Ovary (tissue), 10 donors: ENCODE measurements at places on chromosomes 3 and 15. TPM values are rescaled to one million over a fixed set of nuclear protein-coding genes. Genes with fewer than 3 reads are reported as not detected.

ATP10A gene
- total RNA-seq, result 1.5 TPM

PATL2 gene
- 1.8 TPM for total RNA-seq

IMPG2 gene
- total RNA-seq, result 8.7 TPM

KPNA1 gene
- total RNA-seq, result 50.5 TPM

ZDHHC19 gene
- 9.3 TPM for total RNA-seq

ZKSCAN7 gene
- 7.6 TPM for total RNA-seq

CTXN2 gene
- not detected for total RNA-seq

PAQR5 gene
- 0.84 TPM for total RNA-seq

SCN11A gene
- total RNA-seq, result 0.13 TPM

KCNAB1 gene
- total RNA-seq, result 3.1 TPM

CACNA2D3 gene
- 3.1 TPM for total RNA-seq

CYP1A2 gene
- total RNA-seq, result not detected

RLBP1 gene
- not detected for total RNA-seq

ONECUT1 gene
- total RNA-seq, result not detected

HCN4 gene
- not detected for total RNA-seq

- no peak for DNase-seq
Measured at GRCh38 chr3:21979706-21980105, 228.7 kb upstream of the ZNF385D start.

GRCh38 chr15:34883633-34884032, 85.9 kb downstream of the AQR start:
- no peak for DNase-seq

GRCh38 chr3:132432639-132433038, 15.3 kb downstream of the DNAJC13 start:
- no peak for DNase-seq

DNA sequence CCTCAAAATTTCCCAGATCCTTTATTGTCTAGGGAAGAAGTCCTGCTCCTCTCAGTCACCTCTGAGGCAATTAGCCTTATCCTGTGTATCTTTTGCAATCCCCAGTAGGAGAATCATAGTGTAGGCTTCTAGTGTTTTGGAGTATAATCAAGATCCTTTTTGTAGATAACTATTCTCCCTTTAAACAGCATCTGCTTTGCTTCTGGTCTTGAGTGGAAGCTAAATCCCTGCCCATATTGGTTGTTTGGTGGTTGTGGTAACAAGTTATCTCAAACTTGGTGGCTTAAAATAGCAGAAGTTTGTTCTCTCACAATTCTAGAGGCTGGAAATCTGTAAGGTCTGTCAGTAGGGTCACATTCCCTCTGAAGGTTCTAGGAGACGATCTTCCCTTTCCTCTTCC, 217.5 kb upstream of the RASGRP1 start:
- DNase-seq, result no peak

DNA sequence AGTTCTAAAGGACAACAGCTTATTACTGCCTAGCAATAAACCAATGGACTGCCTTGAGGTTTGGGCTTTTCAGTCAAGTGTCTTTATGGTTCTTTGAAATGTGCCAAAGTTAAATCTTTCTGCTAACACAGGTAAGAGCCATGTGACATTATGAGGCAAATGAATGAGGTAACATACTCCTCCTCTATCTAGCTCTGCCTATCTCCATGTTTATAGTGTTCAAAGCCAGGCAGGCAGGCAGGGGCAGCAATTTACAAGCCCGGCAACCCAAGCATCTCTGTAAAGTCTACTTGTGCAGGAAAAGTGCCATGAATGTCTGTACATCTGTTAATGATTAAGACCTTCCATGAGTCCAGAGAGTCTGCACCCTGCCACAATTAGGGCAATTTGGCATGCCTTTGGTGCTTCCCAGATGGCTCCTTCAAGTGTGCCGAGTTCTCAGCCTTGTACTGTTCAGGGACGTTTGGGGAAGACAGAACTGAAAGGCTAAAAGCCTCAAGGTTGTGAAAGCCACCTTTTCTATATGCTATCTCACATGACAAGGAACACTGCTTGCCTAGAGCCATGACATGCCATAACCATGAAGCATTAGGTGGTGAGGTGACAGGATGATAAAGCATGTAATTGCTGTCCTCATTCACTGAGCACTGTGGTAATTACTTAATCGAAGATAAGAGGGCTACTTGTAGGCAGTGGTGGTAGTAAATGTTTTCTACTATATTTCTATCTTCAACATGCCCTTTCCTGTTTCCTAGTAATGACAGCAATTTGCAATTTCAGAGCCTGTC, 41.4 kb upstream of the EIF1B start:
- no peak for DNase-seq

GRCh38 chr3:125154800-125155269, 57.7 kb downstream of the SLC12A8 start:
- no peak for DNase-seq

- no peak for DNase-seq
Measured at GRCh38 chr3:164080208-164080607, 998.1 kb downstream of the SI start.

- DNase-seq, result no peak
Measured at GRCh38 chr3:159077860-159078259, 276.0 kb downstream of the MFSD1 start.

- DNase-seq, result no peak
Measured at GRCh38 chr15:63593705-63594671, 3.2 kb upstream of the FBXL22 start.

GRCh38 chr3:169215461-169216352, 447.8 kb downstream of the MECOM start:
- no peak for DNase-seq

DNA sequence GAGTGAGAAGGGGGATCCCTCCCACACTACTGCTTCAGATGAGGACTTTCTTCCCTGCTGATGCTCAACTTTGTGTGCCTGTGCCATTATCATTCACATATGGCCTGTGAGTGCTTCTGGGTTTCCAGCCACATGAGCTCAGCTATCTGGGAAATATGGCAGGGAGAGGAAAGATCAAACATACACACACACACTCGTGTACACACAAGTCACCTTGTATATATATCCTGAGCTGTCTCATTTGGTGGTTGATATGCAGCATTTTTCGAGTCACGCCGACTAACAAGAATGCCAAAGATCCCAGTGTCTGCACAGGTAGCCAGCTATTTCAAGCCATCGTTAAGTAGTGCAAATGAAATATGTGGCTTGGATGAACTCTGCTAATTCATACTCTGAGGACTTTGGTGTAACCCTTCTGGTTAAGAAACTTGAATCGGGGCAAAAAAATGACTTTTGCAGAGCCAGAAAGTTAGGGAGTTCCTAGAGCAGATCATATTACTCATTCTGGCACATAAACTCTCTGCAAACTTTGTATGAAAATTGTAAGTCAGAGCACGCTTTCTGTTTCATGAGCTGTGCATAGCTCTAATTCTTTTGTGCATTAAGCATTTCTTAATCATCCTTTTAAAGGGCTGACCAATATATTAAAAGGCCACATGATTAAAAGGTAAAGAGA, 24.9 kb upstream of the WNT5A start:
- no peak for DNase-seq

DNA sequence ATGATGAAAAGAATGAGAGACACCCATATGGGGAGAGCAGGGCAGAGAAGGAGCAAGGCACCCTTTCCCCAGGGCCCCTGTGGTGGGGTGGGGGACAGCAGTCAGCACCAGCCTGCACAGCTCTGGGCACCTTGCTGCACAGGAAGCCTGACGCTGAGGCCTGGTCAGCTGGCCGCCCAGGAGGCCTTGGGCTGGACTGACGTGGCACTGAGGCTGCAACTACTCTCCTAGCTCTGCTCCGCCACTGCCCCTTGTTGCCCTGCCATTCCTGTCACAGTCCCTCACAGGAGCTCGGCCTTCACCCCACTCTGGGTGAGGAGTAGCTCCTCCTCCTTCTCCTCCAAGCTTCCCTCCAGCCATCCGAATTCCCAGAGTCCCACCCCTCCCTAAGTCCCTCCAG, 99.7 kb downstream of the CPN2 start:
- DNase-seq, result no peak

DNA sequence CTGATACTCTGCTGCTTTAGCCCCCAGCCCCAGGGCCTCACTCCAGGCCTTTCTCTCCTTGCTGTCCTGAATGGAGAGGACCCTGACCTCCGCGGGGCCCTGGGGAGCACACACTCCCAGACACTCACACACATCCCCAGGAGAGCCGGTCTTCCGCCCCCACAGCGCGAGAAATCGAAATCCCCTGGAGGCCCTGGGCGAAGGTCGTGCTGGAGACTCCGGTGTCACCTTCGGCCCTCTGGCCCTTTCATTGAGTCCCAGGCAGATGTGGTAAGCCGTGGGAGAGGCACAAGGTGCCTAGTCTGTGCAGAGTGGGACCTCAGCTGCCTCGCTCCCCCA, 848 bp upstream of the GOLGA8B start:
- no peak for DNase-seq

DNA sequence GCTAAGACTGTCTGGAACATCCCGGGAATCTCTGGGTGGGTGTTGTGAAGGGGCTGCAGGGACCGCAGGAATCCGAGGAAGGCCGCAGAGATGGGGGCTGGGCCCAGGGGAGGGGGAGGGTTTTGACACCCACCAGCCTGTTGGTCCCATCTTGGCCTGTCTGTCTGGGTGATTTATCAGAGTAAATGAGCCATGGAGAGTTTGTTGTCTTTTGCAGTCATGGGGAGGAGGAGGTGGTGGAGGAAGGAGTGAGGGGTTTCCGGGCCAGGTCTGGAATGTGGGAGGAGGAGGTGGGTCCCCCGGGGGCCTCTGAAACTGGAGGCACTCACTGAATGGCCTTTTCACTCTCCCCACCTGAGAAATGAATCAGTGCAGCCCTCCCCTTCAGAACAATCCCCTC, 11.5 kb downstream of the SEMA3F start:
- no peak for DNase-seq

GRCh38 chr3:143848704-143849103, 436 bp upstream of the SLC9A9 start:
- no peak for DNase-seq

DNA sequence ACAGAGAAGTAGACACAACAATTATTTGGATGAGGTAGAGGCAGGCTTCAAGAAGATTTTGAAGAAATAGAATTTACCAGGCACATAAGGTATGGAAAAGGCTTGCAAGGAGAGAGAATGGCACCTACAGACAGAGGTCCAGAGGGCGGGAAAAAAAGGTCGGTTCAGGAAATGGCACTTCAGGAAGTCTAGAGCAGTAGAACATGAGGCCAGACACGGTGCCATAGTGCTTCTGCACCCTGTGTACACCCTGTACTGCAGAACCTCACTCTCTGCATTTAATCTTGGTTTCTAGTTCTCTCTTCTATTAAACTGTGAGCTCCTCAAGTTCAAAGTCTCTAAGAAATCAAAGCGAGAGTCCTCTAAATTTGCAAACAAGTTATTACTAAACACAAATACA, 113.4 kb upstream of the C2CD4B start:
- no peak for DNase-seq

DNA sequence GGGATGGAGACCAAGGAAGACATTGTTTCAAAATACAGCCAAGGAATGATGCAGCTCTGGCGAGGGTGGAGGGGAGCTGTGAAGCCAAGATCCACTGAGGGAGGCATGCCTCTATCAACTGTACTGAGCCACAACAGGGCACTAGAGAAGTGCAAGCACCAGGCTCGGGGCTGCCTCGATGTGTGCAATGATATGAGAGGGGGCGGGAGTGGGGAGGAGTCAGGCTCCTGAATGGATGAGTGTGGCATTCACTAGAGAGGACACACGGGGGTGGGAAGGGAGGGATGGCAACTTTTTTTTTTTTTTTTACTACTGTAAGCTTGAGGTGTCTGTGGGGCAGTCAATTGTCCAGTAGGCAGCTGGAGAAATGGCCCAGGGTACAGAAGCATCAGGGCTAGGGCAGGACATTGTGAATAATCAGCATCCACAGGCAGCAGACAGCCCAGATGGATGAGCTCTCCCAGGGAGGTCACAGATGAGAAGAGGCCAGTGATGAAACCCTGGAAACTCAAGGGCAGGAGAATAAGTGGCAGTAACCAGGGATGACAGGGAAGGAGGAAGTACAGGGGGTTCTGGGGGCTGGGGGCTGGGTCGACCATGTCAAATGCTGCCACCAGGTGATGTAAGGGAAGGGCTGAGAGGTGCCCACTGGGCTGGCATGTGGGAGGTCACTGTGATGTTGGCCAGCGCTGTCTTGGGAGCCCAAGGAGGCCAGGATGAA, 5.9 kb downstream of the STOML1 start:
- DNase-seq, result no peak

GRCh38 chr15:73142802-73143762, 90.8 kb downstream of the NEO1 start:
- no peak for DNase-seq

- no peak for DNase-seq
Measured at GRCh38 chr15:91515188-91515754, 338.2 kb upstream of the SLCO3A1 start.

GRCh38 chr15:56241374-56242105, 2.1 kb downstream of the RFX7 start:
- DNase-seq, result no peak

GRCh38 chr3:10738688-10739372, 77.2 kb upstream of the SLC6A11 start:
- DNase-seq, result peak; percentile 40

GRCh38 chr3:142680710-142681109, 43.1 kb upstream of the TRPC1 start:
- no peak for DNase-seq

- DNase-seq, result no peak
Measured at GRCh38 chr3:4581498-4581897, 88.3 kb downstream of the ITPR1 start.

DNA sequence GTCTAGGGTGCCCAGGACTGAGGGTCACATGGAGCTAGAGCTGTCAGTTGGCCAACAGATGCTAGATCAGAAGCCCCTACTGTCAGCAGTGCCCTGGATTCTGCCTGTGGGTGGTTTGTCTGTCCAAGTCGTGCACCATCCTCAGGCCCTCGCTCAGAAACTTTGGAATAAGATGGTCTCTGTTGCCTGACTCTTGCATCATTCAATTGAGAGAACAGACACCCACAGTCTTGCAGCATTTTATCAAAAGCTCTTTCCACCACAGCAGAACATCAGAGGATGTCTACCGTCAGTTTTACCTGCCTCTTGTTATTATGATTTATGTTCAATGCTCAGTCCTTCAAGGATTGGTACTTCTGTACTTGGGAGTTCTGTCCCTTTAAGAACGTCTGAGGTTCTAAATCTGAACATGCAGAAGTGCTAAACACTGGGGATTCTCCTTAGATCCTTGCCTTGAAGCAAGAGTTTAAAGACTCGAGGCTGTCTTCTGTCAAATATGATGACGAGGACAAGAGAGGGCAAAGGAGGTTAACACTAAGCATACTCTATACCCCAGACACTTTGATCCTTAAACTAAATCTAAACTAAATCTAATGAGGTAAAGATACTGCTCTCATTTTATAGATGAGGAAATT, 4.8 kb downstream of the AQP9 start:
- no peak for DNase-seq

DNA sequence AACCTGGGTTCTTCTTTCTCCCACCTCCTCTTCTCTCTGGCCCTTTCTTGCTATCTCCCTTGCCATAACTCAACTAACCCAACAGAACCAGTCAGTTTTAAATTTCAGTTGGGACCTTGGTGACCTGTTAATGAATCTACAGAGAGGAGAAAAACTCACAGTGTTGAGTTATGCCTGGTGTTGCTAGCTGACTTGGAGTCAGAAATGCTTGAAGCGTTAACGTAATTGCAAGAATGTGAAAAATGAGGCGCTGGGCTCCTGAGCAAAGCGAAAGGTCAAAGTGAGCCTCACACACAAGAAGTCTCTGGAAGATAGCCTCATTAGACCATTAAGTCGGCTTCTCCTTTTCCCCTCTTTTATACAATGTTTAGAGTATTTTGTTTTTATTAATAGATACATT, 18.4 kb downstream of the MEIS2 start:
- no peak for DNase-seq
